ENCODE measurements at places on chromosomes 4 and X.

- no peak for DNase-seq
These were observed 53.9 kb upstream of the TENM3 start for GRCh38 chr4:182189103-182189878.

GRCh38 chrX:49171752-49172279 lies at the start of gene PLP2:
Gene PLP2 (plus strand): TSS chrX:49171898. CDS start chrX:49172001, 103 bp downstream.
- DNase-seq, result peak; percentile 37

- no peak for DNase-seq
These were observed 51.5 kb downstream of the SEL1L3 start for GRCh38 chr4:25811374-25811690.

DNA sequence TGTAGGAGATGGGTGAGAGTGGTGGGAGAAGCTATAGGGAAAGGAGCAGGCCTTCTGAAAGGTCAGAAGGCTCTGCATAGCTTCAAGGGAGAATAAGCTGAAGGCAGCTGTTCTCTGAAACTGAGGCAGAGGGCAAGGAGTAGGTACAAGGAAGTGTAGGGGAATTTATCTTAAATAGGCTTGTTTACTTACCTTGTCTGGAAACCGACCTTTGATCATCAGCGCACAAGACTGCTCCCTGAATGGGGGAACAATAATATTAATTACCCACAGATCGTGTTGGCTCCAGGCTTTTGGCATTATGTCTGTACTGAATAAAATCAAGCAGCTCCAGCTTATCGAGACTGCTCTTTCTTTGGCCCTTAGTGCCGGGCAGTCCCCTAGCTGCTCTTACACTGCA lies 175.5 kb upstream of the MAGEB16 start:
- DNase-seq, result no peak

GRCh38 chrX:70262952-70263567 lies 3.1 kb upstream of the P2RY4 start:
- DNase-seq, result no peak

GRCh38 chr4:55078987-55079386 lies 46.4 kb downstream of the KDR start:
- DNase-seq, result no peak

DNA sequence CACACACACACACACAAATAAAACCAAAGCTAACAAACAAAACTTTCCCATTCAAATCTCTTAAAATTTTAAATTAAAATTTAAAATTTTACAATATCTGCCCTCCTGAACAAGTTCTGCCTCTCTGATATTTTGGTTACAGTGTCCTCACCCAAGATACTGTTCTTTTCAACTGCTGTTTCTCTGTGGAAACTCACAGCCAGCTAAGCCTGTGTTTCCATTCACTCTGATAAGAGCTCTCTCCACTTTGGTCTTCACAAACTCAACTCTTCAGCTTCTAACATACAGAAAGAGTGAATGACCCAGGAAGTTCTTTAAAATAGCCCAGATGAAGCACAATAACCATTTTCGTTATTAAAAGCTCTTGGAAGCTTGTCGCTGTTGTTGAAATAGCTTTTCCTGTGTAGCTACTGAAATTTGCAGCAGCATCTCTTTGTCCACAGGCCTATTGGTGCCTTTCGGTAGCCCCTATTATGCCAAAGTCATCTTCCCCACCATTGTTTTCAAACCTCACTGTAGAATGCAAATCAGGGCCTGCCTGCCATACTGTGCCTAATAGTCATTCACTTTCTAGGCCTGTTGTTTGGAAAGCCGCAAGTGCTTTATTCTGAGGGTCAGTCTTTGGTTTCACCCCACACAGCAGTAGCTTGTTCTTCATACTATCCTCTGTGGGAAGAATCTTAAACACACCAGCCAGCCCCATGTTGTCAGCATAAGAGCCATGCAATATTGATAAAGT lies 19.4 kb downstream of the INPP4B start:
- DNase-seq, result no peak

GRCh38 chrX:37818031-37818430 lies 29.3 kb downstream of the DYNLT3 start:
- no peak for DNase-seq

DNA sequence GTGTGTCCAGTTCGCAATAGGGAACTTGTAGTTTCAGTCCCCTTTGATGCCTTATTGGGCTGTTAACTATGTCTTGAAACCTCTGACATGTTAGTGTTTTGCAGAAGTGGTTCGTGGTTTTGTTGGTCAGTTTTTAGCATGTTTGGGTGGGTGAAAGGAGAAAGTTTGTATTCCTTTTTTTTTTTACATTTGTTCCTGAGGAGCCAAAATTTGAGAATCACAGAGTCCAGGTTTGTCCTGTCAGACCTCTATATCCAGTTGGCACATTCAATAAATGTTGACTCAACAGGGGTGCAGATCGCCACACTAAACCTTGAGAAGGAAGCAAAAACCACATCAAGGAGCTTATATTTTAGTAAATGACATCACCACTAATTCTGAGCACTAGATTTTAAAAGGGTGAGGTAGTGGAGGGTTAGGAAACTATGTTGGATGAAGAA lies 26.2 kb downstream of the DLG3 start:
- no peak for DNase-seq

All from activated CD8-positive, alpha-beta memory T cell treated with anti-CD3 and anti-CD28 coated beads for 48 hours (primary cell).